ENCODE measurements at places on chromosomes 3 and 15.

DNA sequence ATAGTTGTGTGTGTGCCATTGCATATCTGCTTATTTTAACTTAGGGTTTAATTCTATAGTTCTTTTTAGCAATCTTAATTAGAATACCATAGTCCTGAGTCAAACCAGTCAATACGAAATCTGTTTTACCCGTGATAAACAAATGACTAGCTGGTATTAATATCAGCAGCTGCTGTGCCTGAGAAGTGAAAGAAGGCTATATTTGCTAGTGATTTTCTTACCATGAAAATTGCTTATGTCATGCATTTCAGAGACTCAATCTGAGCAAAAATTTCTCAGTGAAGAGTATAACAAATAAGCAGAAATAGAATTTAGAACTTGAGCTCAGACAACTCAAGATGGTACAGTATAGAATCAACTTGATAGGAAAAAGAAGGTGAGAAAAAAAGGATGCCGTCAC lies 820.4 kb downstream of the NAALADL2 start:
- DNase-seq, result no peak

DNA sequence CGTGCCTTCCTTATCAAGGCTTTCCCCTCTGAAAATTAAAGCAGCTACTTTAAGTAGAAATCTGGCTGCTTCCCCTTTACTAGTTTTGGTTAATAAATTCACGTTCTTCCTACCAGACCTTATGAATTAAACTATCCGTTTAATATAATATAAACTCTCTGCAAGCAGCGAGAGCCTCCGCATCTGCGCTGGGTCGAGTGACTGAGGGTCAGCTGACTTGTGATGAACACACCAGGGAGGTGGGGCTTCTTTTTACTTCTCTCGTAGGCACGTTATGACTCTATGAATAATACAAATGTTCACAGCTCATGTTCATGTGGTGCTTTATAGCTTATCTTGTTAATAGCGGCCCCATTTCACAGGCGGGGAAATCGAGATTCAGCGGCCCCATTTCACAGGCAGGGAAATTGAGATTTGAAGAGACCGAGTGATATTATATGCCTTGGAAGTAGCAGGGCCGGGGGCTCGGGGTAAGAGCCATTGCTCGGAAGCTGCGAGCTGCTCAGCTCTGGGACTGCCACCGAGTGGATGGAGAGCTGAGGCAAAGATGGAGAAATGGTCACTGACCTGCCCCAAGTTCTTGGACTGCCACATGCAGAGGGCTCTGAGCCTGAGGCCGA lies 8.3 kb downstream of the MUC4 start:
- DNase-seq, result no peak

DNA sequence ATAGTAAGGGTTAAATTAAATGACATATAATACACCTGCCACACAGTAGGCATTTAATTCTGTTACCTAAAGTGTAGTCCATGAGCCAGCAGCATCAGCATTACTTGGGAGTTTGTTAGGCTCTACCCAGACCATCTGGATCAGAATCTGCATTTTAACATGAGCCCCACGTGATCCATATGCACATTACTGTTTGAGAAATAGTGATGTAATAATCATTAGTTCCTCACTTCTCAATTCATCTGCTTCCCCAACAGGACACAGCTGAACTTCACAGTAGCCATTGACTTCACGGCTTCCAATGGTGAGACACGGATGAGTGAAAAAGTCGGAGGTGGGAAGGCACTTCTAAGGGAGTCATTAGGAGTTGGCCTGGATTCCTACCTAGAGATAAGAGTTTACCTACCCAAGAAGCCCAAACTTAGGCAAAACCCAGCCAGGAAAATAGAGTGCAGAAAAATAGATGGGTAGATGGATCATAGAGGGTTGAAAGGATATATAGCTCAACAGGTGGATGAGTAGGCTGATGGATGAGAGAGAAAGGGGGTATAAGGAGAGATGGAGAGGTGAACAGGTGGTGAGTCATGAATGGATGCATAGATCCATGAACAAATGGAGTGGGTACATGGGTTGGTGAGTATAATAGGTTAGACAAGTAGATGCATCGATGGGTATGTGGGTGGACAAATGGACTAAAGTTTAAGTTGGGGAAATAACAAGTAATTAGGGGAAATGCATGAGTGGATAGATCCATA lies 13.3 kb downstream of the CPNE9 start:
- no peak for DNase-seq

DNA sequence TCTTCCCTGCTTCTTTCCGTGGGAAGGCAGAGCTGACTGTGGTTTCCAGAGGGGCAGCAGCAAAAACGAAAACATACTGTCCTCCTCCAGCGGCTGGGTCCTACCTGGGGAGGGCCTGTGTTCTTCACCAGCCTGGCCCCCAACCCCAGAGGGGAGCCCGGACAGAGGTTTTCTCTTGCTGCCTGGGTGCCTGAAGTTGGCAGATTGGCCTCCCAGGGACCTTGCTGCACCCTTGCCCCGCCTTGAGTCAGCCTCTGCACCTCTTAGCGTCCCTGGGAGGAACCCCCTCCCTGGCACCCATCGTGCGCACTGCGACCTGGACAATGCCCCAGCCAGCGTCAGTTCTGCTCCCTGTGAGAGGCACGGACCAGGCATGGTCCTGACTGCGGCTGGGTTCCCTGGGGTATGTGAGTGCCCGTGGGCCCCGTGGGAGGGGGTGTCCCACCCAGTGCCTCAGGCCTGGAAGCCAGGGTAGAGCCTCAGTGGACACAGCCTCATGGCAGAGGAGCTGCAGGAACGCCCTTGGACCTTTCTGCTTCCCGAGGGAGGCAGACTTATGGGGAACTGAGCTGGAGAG lies 56.8 kb upstream of the PRR23E start:
- DNase-seq, result no peak

- DNase-seq, result no peak
Measured at GRCh38 chr3:69651765-69652164, 87.5 kb upstream of the MITF start.

GRCh38 chr3:145628211-145628610 lies 532.8 kb downstream of the PLOD2 start:
- DNase-seq, result no peak

- DNase-seq, result no peak
Measured at GRCh38 chr15:96392380-96393208, 62.1 kb downstream of the NR2F2 start.

GRCh38 chr3:141279077-141279967 lies 47.7 kb downstream of the PXYLP1 start:
- peak; percentile 28 for DNase-seq

DNA sequence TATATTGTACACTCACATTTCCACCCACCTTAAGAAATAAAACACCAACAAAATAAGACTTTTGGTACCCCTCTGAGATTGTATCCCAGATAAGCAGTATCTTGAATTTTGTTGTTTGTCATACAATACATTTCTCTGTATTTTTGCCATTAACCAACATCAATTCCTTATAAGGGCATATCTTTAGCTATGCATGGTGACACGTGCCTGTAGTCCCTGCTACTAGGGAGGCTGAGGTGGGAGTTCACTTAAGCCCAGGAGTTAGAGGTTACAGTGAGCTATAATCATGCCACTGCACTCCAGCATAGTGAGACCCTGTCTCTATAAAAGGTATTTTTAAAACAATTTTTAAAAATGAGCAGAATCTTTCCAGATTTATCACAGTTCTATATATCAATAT lies 32.5 kb upstream of the STXBP5L start:
- DNase-seq, result no peak
